ENCODE measurements at places on chromosomes 4 and X.
A peak's percentile ranks its signal among the peaks of the same experiment; 100 is the strongest.

DNA sequence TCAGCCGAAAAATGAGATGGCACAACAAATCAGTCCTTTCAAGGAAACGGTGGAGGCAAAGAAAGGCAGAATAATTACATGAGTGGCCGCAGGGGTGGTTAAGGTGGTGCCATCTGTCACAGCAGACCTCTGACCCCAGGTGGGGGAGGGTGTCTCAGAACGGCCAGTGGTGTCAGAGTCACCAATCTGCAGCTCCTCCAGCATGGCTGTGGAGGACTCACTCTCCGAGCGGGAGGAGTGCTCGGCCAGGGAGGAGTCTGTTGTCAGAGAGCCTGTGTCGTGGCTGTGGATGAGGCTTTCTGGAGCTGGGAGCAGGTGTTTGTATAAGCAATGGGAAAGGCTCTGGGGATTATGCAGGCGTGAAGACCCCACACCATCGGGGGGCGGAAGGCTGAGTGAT, 130.3 kb upstream of the PDLIM3 start:
- DNase-seq = no peak
- H3K36me3 ChIP-seq = peaks cover 14% of the 10 kb centered on the region
- H3K4me1 ChIP-seq = no peaks in the 10 kb centered on the region

- H3K4me1 ChIP-seq = no peaks in the 10 kb centered on the region
- H3K27ac ChIP-seq = peak overlapping the region; percentile 29
- H3K4me3 ChIP-seq = no peak overlapping the region
- peaks cover 35% of the 10 kb centered on the region for H3K36me3 ChIP-seq
- H3K27me3 ChIP-seq = no peaks in the 10 kb centered on the region
These were observed 6.3 kb upstream of the ADD1 start for GRCh38 chr4:2837110-2837903.

- no peak overlapping the region for H3K27ac ChIP-seq
- H3K27me3 ChIP-seq = no peaks in the 10 kb centered on the region
- no peak for DNase-seq
- H3K36me3 ChIP-seq = no peaks in the 10 kb centered on the region
These were observed 16.2 kb downstream of the PRKX start for GRCh38 chrX:3697220-3697684.

DNA sequence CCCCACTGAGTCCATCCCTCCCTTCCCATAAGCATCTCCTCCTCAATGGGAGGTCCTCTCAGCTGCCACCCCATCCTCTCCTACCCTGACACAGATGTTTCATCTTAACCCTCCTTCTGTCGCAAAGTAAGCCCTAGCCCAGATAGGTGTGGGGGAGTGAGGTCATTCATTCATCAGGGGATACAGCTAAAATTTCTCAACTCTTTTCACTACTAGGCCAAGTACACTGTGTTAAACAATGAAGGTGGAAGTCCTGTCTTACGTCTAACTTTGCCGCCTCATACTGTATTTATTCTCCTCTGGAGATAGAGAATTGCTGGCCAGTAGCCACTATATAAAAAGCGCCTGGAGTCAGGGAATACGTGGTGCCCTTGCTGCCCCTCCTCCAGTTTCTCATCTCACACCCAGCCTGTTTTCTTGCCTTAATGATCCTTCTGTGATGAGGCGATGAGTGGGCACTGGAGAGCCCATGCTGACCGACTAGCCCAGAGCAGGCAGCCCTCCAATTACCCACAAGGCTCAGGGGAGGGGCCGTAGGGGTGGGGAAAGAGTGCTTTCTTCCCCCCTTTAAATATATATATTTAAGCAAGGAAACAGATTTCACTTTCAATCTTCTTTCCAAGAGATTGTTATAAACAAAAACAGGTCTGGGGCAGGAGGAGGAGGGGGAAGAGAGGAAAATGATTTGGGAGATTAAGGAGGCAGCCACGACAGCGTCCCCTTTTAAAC, 149.5 kb downstream of the PJA1 start:
- H3K27ac ChIP-seq = no peak overlapping the region
- H3K36me3 ChIP-seq = no peaks in the 10 kb centered on the region
- no peak for DNase-seq
- no peak overlapping the region for H3K4me3 ChIP-seq
- H3K27me3 ChIP-seq = no peaks in the 10 kb centered on the region

GRCh38 chrX:47497271-47497888, 14.4 kb upstream of the ZNF41 start:
- no peak overlapping the region for H3K4me3 ChIP-seq
- no peak for DNase-seq
- H3K4me1 ChIP-seq = no peaks in the 10 kb centered on the region
- no peaks in the 10 kb centered on the region for H3K27me3 ChIP-seq

DNA sequence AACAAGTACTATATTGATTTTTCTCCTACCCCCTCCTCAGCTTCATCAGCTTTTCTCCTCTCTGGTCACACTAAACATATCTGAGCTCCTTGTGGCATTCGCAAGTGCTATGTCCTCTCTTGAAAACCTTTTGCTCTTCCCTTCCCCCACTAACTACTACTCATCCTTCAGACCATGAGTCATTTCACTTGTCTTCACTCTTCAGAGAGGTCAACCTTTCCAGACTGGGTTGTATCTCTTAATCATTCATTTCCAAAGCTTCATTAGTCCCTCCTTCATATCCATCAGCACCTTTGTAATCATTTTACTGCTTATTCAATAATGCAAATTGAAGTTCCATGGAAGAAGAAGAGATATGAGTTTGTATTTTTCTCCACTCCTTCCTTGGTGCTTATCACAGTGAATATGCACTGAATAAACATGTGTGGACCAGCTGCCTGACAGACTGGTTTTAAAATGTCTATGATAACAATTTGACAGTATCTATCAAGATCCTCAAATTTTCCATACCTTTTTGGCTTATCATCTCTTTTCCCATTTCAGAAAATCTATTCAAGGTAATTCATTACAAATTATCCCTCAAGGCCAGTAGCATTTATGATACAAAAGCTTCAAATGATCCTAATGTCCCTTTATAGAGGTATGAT, 28.4 kb downstream of the DDX60L start:
- no peaks in the 10 kb centered on the region for H3K27me3 ChIP-seq
- H3K36me3 ChIP-seq = peaks cover 14% of the 10 kb centered on the region

DNA sequence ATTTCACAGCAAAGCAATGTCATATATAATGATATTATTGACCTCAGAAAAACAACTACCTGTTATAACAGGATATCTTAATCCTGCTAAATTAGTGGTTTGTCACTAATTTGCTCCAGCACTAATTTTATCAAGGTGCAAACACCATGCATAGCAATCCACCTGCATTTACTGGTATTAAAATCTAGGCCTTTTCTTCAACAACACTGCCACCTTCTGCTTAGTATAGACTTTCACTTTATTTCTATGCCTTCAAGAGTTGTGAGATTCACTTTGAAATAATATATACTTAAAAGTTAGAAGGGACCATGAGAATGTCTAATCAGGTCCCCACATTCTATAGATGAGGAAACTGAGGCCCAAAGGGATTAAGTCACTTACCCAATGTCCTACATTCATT, 82.1 kb upstream of the IQCM start:
- H3K4me3 ChIP-seq = no peak overlapping the region
- DNase-seq = peak; percentile 9
- H3K27me3 ChIP-seq = no peaks in the 10 kb centered on the region
- no peak overlapping the region for H3K27ac ChIP-seq
- H3K36me3 ChIP-seq = no peaks in the 10 kb centered on the region
- H3K4me1 ChIP-seq = no peaks in the 10 kb centered on the region

DNA sequence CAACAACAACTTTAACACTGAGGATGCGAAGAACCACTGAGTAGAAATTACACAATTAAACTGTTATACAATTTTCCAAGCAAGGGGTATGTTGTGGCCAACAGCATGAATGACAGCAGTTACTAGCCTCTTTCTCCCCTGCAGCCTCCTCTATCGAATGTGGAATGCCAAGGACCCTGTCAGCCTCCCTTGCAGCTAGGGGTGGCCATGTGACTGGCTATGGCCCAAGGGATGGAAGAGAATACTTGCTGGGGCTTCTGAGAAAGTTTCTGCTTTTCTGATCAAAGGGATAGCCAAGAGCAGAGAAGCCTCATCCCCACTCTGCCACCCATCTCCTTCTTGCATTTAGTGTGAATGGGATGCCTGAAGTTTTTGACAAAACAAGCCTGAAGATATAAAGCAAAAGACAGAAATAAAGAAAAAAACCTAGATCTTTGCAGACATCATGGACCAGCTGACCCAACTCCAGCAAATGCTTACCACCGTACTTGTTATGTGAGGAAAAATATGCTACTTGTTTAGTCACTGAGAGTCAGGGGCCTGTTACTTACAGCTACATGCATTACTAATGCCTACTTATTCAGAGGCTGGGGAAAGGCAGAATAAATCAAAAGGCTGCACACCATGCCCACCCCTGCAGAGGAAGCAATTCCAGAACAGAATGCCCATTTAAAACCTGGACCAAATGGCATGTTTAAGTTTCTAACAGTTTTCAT, 32.0 kb downstream of the DCTD start:
- peaks cover 10% of the 10 kb centered on the region for H3K4me1 ChIP-seq
- DNase-seq = no peak
- H3K27ac ChIP-seq = no peak overlapping the region
- no peak overlapping the region for H3K4me3 ChIP-seq

DNA sequence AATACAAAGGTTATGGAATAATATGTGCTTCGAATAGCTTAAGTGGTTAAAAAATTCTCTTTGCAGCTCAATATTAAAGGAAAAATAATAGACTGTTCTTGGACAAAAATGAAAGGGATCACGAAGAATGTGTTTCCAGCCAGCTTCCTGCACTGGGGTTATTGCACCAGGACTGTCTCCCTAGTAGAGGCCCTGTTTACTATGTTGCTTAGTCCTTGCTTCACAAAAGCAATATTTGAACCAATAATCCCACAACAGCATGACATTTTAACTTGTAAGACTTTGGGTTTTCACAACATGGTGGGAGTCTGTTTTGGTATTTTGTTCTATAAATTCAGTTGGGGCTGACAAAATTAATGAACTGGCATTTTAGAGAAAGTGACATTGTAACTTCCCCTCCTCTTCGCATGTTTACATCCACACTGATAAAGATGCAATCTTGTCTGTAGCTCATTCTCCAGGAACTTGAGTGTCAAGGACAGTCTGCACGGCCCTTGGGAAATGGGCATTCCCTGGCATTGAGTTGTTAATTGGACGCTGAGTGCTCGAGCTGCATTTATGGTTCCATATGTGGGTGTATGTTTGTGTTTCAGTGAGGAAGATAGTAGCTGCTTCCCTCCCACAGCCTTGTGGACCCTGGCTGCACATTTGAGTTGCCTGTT, 39.0 kb downstream of the SHROOM2 start:
- H3K36me3 ChIP-seq = no peaks in the 10 kb centered on the region
- H3K27me3 ChIP-seq = no peaks in the 10 kb centered on the region
- H3K4me3 ChIP-seq = no peak overlapping the region
- H3K27ac ChIP-seq = no peak overlapping the region
- peaks cover 14% of the 10 kb centered on the region for H3K4me1 ChIP-seq
